Occipital lobe (tissue), 3 donors: ENCODE measurements at places on chromosomes 4 and X. TPM values are rescaled to one million over a fixed set of nuclear protein-coding genes. Genes with fewer than 3 reads are reported as not detected.

Gene TCEAL2
- 18.7 TPM for total RNA-seq

Gene SMIM14
- total RNA-seq = 59.9 TPM

Gene UGT2A1
- not detected for total RNA-seq

Gene UCP1
- total RNA-seq = not detected

Gene TMEM175
- total RNA-seq = 30.3 TPM

Gene TRIM75
- total RNA-seq = not detected

Gene AFAP1
- total RNA-seq = 62.2 TPM
